ENCODE measurements at places on chromosomes 6 and 20.
A peak's percentile ranks its signal among the peaks of the same experiment; 100 is the strongest.

DNA sequence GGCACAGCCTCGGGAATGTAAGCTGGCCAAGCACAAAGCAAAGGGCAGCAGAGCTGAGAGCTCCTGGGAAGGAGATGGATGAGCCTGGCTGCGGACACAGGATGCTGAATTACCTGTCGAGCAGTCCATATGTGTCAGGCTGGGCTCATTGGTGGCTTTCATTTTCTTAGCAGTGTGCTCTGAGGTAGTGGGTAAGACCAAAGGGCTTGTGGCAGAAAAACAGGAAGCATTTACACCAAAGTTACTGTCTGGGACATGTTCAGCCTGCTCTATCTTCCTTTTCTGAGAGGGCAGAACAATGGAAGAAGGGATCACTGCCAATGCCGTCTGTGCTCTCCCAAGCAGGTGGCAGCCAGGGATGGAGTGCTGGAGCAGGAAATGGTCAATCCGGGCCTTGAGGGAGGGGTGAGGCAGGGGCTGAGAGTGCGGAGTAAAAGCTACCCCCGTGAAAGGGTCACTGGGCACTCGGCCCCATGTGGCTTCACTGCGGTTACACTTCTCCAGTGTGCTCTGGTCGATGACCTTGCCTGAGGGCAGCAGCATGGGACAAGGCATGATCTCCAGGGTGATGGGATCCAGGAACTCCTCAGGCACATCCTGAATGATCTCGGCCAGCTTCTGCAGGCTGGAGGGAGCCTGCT lies 36.9 kb upstream of the AVP start:
- DNase-seq, result no peak

- no peak for DNase-seq
These were observed 297.6 kb downstream of the CDH26 start for GRCh38 chr20:60255866-60256265.

GRCh38 chr6:56794421-56794820 lies 151.7 kb upstream of the DST start:
- DNase-seq, result no peak

DNA sequence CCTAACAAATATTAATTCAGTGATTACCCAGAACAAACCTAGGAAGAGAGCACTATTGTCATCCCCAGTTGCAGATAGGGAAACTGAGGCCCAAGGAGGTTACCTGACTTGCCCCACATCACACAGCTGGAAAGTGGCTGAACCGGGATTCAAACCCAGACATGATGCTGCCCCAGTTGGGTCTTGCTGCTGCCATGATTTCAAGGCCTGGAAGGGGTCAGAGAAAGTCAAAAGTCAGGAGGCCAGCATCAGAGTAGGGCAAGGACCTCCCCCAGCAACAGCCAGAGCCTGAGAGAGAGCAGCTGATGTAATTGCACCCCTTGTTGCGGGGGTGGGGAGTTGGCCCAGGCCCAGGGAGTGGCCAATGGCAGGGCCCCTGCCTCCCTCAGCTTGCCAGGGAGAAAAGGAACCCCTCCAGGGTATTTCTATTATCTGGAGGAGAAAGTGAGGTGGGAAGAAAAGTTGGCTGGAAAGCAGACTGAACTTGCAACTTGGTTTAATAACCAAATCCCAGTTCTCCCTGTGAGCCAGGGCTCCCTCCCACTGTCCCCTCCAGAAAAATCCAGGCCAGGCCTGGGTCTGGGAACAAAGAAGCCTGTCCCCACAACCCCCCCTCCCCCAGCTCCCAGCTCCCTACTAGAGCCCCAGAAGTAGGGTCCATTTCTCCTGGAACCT lies 83.6 kb downstream of the MRPL14 start:
- DNase-seq, result no peak

DNA sequence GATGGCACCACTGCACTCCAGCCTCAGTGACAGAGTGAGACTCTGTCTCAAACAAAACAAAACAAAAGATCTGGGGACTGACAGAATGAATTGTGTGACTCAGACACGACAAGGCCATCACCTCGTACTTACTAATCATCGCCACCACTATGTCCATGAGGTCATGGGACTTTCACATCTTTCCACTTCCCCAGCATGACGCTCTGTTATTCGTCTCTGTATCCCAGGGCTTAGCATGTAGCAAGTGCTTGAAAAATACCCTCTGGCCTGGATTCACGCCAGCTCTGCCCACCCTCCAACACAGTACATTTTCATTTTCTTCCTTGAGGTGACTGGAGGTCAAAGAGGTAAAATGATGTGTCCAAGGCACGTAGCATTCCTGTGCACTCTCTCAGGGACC lies 27.8 kb downstream of the FGD2 start:
- no peak for DNase-seq

- DNase-seq, result no peak
These were observed 53.8 kb downstream of the SLC35F1 start for GRCh38 chr6:117960877-117961276.

GRCh38 chr6:148328876-148329555 lies 13.6 kb upstream of the SASH1 start:
- no peak for DNase-seq

- DNase-seq, result peak; percentile 57
These were observed 419.5 kb upstream of the ID4 start for GRCh38 chr6:19417713-19418112.

DNA sequence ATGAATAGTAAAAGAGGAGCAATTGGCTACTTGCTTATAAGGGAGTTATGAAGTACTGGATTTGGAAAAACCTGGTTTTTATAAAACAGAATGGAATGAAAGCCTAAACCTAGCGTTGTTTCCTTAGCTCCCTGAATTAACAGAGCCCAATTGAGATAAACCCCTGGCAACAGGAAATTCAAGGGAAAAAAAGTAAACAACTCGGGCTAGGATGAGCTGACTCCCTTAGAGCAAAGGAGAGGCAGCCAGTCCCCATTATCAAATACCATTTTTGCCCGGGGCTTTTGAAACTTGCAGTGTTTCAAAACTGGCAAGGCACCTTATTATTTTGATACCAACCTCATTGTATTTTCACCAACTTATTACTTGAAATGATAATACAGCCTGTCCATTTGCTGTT lies 587.5 kb downstream of the CD109 start:
- DNase-seq, result no peak

Data from fibroblast of skin of right quadriceps (primary cell).